Umbilical cord (tissue), 2 donors: ENCODE measurements at places on chromosomes 1 and 21.

DNA sequence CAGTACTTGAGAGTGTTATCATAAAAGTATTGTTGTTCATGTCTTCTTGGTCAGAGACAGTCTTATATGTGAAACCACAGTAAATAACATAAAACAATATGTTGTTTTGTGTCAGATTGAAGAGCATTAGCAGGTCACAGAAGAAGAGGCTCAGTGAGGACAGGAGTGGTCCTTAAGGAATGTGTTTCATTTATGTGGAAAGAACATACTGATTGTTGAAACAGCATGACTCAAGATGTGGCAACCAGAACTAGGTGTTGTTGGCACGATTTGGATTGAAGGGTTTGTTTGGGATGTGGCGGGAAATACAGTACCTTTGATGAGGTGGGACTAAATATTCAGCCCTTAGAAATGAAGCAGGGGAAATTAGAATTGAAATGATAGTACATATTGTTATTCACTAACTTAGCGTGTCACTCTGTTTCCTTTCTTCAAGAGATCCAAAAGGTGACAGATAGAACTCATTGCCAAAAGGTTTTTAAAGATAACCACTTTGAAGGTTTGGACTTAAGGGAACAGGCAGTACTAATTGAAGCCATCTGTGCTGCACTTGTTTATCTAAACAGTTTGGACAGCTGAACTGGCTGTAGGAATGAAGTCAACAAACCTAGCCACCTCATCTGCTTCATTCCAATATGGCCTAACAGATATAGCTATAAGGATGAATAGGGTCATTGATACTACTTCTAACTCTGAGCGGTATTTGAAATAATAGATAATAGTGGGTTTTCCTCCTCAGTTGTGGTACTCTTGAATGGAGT, 14.4 kb downstream of the RALGPS2 start:
- DNase-seq = no peak

DNA sequence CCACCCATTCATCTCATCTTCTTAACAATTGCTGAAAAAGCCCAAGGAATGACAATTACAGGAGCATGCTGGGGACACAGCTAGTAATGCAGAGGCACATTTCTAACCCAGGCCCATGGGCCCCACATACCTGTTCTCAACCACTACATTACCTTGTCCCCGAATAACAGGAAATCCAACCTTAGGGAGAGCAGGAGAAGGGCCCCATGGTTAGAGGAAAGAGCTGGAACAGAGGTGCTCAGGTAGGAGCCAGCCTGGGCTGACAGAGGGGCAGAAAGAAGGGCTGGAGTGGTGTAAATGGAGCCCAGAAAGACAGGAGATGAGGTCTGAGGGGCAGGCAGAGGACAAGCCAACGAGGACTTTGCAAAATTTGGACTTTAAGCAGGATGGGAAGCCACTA, 11.4 kb upstream of the S100A8 start:
- no peak for DNase-seq

- DNase-seq = no peak
Measured at GRCh38 chr1:25197982-25198662, 34.2 kb downstream of the SYF2 start.

DNA sequence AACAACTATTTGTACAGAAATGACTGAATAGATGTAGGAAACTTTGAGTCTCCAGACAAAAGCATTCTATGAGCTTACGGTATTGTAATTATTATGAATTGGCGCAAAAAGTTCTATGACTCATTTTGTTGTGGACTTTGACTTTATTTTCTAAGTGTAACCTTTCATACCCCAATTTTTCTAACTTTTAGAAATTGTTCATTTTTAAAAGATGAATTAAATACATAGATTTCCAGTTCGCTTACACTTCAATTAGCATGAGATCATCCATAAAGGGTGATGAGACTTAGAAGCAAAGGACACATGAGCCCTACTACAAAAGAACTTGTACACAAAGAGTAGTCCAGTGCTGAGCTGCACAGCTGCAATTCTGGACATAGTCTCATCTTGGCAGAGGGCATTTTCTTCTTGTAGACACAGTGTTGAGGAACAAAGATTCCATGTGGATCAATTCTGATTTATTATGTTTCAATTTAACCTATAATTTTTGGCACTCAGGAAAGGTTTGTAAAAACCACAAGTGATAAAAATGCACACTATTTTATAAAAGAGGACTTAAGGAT, 431.1 kb downstream of the LRRIQ3 start:
- DNase-seq = no peak

GRCh38 chr1:228092342-228093049, 10.0 kb downstream of the ARF1 start:
- no peak for DNase-seq

DNA sequence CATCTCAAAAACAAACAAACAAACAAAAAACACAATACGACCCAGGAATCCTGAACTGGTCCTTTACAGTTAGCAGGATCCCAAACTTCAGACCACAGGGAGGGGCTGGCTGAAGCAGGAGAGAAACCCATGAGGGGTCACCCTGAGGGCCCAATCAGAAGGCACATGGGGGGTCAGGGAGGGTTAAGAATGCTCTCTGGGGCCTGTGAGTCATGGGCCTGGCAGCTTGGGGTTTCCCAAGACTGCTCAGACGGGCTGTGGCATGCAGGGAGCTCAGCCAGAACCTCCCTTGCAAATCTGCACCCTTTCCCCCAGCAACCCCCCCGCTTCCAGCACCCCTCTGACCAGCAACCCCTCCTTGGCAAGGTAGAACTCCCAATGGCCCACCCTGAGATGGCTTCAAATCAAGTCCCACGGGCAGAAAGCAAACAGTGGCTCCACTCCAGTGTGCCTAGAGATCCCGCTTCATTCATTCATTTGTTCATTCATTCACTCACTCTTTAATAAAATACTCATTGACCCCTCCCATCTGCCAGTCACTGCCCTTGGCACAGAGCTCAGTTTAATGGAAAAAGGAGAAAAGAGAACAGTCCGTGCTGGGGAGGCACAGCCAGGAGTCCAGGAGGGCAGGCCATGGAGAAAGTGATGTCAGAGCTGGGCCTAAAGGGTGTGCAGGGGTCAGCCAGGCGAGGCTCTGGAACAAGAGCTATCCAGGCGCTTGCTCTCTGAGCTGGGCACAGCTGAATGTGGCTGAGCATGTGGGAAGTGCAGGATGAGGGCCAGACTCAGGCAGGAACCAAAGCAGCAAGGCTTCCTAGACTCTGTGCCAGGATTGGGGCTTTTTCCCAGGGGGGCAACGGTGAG, 8.2 kb downstream of the UQCRHL start:
- DNase-seq = peak; percentile 85

GRCh38 chr1:162250004-162250730, 126.5 kb downstream of the SPATA46 start:
- DNase-seq = no peak

GRCh38 chr1:206608108-206608698, 4.1 kb downstream of the EIF2D start:
- no peak for DNase-seq

GRCh38 chr21:36079010-36079649, 9.3 kb downstream of the CBR1 start:
- no peak for DNase-seq

DNA sequence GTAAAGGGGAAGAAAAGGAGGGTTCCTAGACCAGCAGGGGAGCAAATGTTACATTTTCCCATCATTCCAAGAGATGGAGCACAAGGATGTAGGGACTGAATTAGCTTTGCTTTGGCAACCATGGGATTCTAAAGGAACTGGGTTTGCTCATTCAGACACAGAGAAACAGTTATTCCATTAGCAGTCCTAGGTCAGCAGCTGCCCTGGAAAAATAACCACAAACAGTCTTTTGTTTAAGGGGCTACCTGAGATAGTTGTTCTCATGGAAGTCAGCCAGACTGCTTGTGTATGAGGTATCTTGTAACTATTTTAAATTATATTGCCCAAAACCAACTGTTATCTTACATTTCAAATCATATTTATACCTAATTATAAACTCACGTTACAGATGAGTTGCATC, 58.4 kb upstream of the VCAM1 start:
- DNase-seq = no peak

DNA sequence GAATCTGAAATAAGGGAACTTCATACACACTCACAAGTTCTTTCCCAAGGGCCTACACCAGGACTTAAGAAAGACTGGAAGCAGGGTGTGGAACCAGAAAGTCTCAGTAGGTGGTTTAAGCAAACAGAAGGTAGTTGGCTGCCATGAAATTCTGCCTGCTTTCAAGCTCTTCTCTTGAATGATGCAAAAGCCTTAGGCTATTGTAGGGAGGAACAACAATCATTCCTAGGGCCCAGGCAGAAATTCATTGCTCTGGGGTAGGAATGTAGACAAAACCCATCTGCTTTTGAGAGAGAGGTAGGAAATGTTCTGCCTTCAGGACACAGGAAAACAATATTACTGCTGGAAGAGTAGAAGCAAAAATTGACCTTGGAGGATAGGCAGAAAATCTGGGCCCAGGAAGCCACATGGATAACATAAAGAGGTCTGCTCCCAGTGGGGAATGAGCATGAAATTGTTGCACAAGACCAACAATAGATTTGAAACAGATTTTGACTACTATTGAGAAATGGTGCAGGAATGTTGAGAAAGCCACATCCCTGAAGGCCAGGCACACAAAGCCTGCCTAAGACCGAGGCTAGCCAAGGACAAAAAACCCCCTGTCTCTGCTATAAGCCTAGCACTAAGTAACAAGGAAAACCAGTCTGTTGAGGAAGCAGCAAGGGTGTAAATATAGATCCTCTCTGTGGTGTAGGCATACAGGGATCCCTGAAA, 22.7 kb upstream of the SFT2D2 start:
- no peak for DNase-seq

DNA sequence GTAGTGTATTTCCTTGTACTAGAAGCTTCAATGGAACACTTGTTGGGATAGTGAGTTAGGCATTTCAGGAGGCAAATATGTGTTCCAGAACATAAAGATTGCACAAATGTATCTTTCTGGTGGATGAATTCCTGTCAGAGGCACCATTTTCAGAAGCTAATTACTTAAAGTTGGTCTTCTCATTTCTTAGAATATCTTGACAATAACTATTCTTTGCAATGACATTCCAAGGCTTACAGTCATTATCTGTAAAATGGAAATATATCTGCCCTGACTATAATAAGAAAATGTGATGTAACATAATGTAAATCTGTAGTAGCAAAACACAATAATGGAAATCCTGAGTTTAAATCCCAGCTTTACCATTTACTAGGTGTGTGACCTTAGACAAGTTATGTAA, 2.7 kb downstream of the VCAM1 start:
- DNase-seq = no peak

DNA sequence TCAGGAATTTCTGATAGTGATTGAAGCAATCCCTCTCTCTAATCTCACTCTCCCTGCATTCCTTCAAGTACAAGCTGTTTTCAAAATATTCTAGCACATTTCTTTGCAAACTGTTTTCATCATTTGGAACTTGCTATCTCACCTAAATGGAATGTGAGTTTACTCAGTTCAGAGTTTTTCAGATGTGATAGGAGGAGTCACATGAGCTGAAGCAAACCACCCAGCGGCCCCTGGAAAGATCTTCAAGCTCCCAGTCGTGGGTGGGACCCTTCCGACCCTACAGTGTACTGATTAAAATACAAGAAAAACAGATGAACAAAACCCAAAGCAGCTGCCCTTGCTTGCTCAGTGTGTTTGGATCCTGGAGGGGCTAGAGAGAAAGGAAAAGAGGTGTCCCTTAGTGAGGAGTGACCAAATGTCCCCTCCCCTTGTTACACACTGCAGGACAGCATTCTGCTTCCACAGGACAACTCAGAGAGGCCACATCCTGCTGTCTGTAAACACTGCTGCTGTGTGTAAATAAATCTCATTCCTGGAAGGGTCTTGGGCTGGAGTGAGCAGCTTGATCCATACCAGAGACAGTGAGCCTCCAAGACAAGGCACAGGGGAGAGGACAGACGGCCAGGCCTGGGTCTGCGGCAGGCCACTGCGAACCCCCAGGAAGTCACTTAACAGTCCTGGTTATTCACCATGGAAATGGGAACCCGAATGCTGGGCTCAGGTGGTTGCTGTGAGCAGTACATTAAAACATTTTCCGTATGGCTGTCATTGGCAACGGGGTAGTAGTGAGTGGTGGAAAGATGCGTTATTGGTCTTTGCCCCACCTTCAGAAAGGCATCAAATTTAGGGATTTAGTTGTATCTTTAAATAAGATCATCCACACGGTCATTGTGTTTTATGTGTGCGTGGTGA, 229.2 kb downstream of the RHOU start:
- peak; percentile 97 for DNase-seq

GRCh38 chr21:36945496-36946138, 20.9 kb downstream of the HLCS start:
- no peak for DNase-seq

DNA sequence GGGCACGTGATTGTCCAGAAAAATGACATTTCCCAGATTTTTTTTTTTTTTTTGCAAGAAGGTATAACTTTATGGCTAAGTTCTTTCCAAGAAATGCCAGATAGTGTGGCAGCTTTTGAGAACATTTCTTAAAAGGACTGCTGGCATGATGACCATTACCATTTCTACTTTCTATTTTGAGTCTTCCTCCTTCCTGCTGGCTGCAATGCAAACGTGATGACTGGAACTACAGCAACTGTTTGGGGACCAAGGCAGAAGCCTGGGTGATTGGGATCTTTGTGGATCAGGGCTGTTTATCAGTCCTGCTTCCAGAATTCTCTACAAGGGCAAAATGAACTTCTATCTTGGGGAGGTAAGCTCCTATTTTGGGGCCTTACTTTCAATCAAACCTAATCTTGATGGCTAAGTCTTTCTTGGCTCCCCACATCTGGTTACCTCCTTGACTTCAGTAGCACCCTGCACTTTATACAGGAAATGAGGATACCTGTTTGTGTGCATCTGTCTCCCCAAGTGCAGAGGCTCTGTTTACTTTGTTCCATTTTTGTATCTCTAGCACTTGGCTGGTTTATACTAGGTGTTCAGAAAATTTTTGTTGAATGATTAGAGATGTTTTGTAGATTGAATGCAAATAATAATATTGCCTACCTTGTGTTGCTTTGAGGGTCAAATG, 3.7 kb upstream of the DDX20 start:
- no peak for DNase-seq

GRCh38 chr1:50599546-50599945, 176.3 kb upstream of the DMRTA2 start:
- DNase-seq = no peak

DNA sequence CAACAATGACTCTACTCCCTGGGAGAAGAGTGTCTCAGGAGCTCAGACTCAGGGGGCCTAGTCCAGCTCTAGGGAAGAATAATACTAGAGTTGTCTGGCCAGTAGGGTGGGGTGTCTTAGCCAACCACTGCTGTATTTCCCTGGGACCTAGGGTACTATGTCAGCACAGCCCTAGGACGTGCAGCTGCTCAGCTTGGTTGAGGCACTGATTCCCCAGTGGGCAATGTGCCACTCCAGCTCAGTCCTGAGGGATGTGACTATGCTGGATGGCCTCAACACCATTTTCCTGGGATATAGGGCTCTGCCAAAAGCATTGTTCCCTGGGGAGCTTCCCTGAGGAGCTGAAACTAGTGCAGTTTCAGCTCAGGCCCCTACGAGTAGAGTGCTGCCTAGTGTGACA, 47.4 kb downstream of the TNN start:
- DNase-seq = no peak

DNA sequence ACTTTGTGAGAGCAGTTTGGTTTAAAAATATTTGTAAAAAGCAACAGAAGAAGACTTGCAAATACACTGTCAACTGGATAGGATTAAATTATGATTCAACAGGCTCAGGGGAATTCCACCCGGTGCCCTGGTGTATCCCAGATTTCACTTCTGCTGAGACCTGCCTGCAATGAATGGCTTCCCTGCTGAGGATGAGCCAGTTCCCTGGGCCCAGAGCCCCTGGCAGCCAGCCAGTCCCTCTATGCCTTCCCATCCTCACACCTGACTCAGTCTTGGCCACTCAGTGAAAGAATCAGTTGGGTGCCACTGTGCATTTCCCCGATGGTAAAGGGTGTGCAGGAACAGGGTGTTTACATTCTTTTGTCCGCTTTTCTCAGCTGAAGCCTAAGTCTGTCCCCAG, 64.4 kb downstream of the KCTD3 start:
- no peak for DNase-seq
